CD4-positive, alpha-beta memory T cell (primary cell): ENCODE measurements at places on chromosomes 4 and X. TPM values are rescaled to one million over a fixed set of nuclear protein-coding genes. Genes with fewer than 3 reads are reported as not detected.
A peak's percentile ranks its signal among the peaks of the same experiment; 100 is the strongest.

GRCh38 chr4:114334884-114335330 is 263.7 kb upstream of the UGT8 start:
- H3K36me3 ChIP-seq: no peaks in the 10 kb centered on the region
- no peak overlapping the region for H3K27ac ChIP-seq
- H3K27me3 ChIP-seq: no peaks in the 10 kb centered on the region
- no peak for DNase-seq
- H3K4me3 ChIP-seq: no peak overlapping the region
- H3K4me1 ChIP-seq: no peaks in the 10 kb centered on the region

CPEB2 gene
- polyA plus RNA-seq: 2.3 TPM

- no peaks in the 10 kb centered on the region for H3K4me1 ChIP-seq
- no peak overlapping the region for H3K4me3 ChIP-seq
- H3K36me3 ChIP-seq: no peaks in the 10 kb centered on the region
- no peak for DNase-seq
These were observed 77.5 kb downstream of the INTS12 start for GRCh38 chr4:105630670-105631655.

SULT1B1 gene
- polyA plus RNA-seq: 4.7 TPM

GRCh38 chr4:80322716-80323115 is 12.8 kb upstream of the CFAP299 start:
- H3K4me1 ChIP-seq: no peaks in the 10 kb centered on the region
- H3K27ac ChIP-seq: no peak overlapping the region
- no peaks in the 10 kb centered on the region for H3K27me3 ChIP-seq
- H3K4me3 ChIP-seq: no peak overlapping the region
- no peak for DNase-seq
- no peaks in the 10 kb centered on the region for H3K36me3 ChIP-seq

DNA sequence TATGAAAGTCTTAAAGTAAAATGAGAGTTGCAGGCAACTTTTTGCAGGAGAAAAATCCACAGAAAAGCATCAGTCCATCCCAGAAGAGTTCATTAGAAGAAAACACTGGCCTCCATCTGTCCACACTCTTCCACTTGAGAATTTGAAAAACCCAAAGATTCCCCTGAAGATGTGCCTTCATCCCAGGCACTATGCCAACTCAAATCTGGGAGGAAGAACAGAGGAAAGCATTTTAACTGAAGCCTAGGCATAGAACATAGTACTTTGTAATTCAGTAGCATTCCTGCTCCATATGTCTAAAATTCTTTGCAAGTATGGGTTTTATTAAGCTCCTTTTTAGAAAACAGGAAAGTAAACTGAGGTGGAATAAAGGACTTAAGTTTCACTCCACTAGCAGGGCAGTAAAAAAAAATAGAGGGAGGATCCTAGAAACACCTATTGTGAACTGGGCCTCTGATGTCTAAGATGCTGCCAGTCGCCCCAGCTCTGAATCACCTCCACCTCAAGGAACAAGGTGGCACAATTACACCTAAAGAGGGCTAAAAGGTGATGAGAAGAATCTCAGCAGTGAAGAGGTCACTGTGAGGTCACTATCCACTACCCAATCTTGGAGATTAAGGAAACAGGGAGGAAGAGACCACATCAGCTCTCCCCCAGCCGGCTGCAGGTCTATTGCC is 141.9 kb upstream of the FAM241A start:
- no peaks in the 10 kb centered on the region for H3K4me1 ChIP-seq
- no peak overlapping the region for H3K27ac ChIP-seq
- no peak for DNase-seq
- H3K36me3 ChIP-seq: no peaks in the 10 kb centered on the region

GRCh38 chr4:176444741-176445140 is 125.0 kb downstream of the SPCS3 start:
- H3K27ac ChIP-seq: no peak overlapping the region
- H3K27me3 ChIP-seq: no peaks in the 10 kb centered on the region
- H3K4me3 ChIP-seq: no peak overlapping the region
- no peak for DNase-seq
- H3K36me3 ChIP-seq: no peaks in the 10 kb centered on the region

DNA sequence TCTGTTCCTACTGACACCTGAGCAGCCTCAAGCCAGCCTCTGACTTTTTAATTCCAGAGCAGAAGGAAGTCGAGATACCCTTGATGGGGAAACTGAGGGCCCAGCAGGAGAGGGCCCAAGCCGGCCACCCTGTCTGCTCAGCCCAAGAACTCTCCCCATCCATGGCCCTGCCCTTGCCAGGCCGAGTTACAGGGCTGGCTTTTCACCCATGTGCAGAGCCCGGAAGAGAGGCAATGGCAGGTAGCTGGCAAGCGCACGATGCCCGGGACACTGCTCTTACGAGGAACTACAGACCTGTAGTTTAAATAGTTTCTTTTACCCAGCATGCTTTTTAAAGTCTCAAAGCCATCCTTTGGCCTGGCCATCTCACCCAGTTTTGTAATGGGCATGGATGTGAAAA is 79.9 kb downstream of the MTMR1 start:
- H3K27ac ChIP-seq: no peak overlapping the region
- H3K4me3 ChIP-seq: no peak overlapping the region

TREX2 gene
- not detected for polyA plus RNA-seq

DNA sequence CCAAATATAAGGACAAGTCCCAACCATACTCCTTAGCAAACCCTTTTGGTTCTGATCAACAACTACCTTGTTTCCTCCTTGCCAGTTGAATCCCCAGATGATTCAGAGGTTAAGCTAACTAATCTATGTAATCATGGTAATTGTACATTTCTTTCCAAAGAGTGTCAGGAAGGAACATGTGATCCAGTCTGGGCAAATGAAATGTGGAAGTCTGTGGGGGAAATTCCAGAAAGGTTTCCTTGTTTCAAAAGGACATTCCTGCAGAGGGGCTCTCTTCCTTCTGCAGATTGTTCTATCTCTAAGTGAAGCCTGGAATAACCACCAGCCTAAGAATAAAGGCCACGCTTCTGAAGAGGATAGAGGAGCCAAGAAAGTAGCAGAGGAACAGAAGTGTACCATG is 7.0 kb downstream of the PRSS12 start:
- H3K27ac ChIP-seq: no peak overlapping the region
- no peaks in the 10 kb centered on the region for H3K4me1 ChIP-seq
- no peak overlapping the region for H3K4me3 ChIP-seq
- H3K27me3 ChIP-seq: no peaks in the 10 kb centered on the region
- no peaks in the 10 kb centered on the region for H3K36me3 ChIP-seq

GRCh38 chr4:185115827-185116232 is 27.2 kb upstream of the SLC25A4 start:
- no peak for DNase-seq
- H3K27me3 ChIP-seq: no peaks in the 10 kb centered on the region
- no peaks in the 10 kb centered on the region for H3K4me1 ChIP-seq
- H3K36me3 ChIP-seq: no peaks in the 10 kb centered on the region
- no peak overlapping the region for H3K4me3 ChIP-seq

RPGR gene
- polyA plus RNA-seq: 4.6 TPM

PCDH11X gene
- not detected for polyA plus RNA-seq

GRCh38 chr4:168945291-168945690 is 64.8 kb downstream of the CBR4 start:
- H3K27me3 ChIP-seq: no peaks in the 10 kb centered on the region
- no peak for DNase-seq
- no peak overlapping the region for H3K27ac ChIP-seq
- H3K4me1 ChIP-seq: no peaks in the 10 kb centered on the region
- H3K36me3 ChIP-seq: no peaks in the 10 kb centered on the region

DNA sequence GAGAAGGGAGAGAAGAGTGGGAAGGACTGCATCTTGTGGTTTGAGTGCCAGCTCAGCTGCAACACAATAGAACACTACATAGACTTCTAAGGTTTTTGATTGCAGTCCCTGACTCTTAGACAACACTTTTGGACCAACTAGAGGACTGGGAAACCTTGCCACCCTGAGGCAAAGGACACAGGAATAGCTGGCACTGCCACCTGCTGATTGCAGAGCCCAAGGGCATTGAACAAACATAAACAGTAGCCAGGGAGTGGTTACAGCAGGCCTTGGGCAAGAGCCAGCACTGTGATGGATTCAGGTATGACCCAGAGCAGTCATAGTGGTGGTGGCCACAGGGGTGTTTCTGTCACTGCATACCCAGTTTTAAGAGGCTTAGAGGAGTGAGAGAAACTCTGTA is 72.5 kb upstream of the CXorf51A start:
- no peak for DNase-seq
- no peak overlapping the region for H3K27ac ChIP-seq
- H3K36me3 ChIP-seq: no peaks in the 10 kb centered on the region
- H3K4me3 ChIP-seq: no peak overlapping the region

MAPK10 gene
- 0.48 TPM for polyA plus RNA-seq

- no peak for DNase-seq
- H3K4me3 ChIP-seq: no peak within 1 kb of the TSS
- no peaks in the 10 kb centered on the region for H3K36me3 ChIP-seq
These were observed at the start of gene MAGEB18 for GRCh38 chrX:26138274-26138673. MAGEB18 (plus strand) TSS chrX:26138343; CDS start chrX:26138986, 643 bp downstream.

FAM149A gene
- polyA plus RNA-seq: not detected

DNA sequence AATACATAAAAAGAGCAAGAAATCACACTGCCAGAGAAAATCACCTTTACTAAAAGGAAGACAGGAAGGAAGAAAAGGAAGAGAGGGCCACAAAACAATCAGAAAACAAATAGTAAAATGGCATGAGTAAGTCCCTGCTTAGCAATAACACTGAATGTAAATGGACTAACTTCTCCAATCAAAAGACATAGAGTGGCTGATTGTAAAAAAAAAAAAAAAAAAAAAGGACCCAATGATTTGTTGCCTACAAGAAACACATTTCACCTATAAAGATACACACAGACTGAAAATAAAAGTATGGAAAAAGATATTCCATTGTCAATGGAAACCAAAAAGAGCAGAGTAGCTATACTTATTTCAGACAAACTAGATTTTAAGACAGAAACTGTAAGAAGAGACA is 12.6 kb downstream of the CENPU start:
- H3K4me1 ChIP-seq: no peaks in the 10 kb centered on the region
- H3K36me3 ChIP-seq: no peaks in the 10 kb centered on the region
- H3K4me3 ChIP-seq: no peak overlapping the region
- no peak overlapping the region for H3K27ac ChIP-seq

GRCh38 chrX:72366178-72366577 is 60.5 kb upstream of the CITED1 start:
- no peak for DNase-seq
- no peaks in the 10 kb centered on the region for H3K36me3 ChIP-seq
- H3K4me1 ChIP-seq: no peaks in the 10 kb centered on the region
- no peaks in the 10 kb centered on the region for H3K27me3 ChIP-seq

FAM47A gene
- polyA plus RNA-seq: not detected

ZNF330 gene
- polyA plus RNA-seq: 34.2 TPM

GRCh38 chrX:137195991-137196390 is 162.2 kb upstream of the GPR101 start:
- no peak overlapping the region for H3K27ac ChIP-seq
- H3K27me3 ChIP-seq: no peaks in the 10 kb centered on the region
- H3K4me3 ChIP-seq: no peak overlapping the region
- no peaks in the 10 kb centered on the region for H3K4me1 ChIP-seq
- H3K36me3 ChIP-seq: no peaks in the 10 kb centered on the region

GRCh38 chr4:56289934-56290333 is 97.4 kb downstream of the AASDH start:
- H3K27ac ChIP-seq: no peak overlapping the region
- H3K4me3 ChIP-seq: no peak overlapping the region
- H3K27me3 ChIP-seq: no peaks in the 10 kb centered on the region
- H3K4me1 ChIP-seq: peaks cover 6% of the 10 kb centered on the region
- no peak for DNase-seq
- no peaks in the 10 kb centered on the region for H3K36me3 ChIP-seq

DNA sequence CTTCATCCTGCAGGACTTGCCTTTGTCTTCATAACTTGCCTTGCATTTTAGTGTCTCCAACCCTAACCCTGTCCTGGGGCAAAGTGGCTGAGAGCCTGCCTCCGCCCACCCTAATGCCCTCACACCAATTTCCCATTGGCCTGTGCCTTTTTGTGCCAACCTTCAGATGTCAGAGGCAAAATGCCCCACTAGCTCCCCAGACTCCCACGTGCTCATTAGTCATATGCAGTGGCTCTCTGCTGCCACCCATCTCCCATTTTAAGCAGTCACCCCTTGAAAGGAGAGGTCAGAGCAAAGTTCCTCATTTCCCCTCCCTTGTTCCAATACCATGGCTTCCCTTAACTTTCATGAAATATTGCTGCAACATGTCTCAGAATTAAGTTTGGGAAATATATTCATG is 74.8 kb upstream of the PASD1 start:
- H3K4me1 ChIP-seq: no peaks in the 10 kb centered on the region
- H3K27ac ChIP-seq: no peak overlapping the region
- no peaks in the 10 kb centered on the region for H3K27me3 ChIP-seq
- peak; percentile 19 for DNase-seq

CPLX1 gene
- not detected for polyA plus RNA-seq

DNA sequence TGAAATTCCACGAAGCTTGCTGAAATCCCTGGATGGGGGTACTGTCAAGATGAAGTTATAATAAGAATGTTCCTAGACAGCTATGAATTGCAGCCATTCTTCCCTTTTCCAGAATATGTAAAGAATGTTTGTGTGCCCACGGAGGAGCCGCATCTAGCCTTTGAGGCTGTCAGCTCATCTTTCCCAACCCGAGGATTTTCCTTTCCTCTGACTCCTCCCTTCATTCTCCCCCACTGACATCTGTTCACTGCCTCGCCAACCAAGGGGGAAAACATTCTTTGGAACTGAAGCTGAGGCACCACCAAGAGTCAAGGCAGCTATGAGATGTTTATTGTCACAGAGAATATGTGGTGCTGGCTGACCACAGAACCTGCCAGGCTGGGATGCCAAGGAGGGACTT is 8.8 kb downstream of the NHSL2 start:
- H3K27ac ChIP-seq: no peak overlapping the region
- no peak for DNase-seq
- H3K27me3 ChIP-seq: no peaks in the 10 kb centered on the region
- no peak overlapping the region for H3K4me3 ChIP-seq
